Aorta (tissue), 5 donors: ENCODE measurements at places on chromosomes 4 and X.

GRCh38 chr4:87758270-87758669, 41.1 kb upstream of the IBSP start:
- no peak for DNase-seq

DNA sequence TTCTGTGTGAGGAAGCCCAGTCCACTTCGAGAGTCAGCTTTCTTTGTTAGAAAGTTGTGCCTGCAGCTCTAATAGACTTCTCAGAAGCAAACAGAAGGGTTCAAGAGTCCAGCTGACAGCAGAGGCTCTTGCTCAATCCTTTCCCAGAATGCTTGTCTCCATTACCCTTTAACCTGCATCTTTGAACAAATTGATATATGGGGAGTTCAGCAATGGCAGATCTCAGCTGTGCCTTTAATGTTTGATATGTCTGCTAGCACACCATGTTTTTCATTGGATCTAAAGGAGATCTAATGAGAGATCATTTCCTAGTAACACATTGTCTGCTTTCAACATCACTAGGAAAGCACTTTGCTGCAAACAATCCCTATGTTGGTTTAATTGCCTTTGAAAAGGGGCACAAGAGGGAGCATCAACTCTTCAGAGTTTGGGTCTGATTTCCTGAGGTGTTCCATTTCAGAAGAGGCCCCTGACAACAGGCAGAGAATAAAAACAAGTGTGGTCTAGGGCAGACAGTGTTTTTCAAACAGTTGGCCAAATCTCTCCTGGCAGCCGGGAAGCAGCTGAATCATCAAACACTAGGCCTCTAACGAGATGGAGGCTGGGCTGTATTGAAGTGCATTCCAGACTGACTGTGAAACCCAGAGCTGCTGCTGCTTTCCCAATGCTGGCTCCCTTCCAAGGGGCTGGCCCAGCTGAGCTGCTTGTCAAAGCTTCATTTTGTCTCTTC, 55.5 kb downstream of the LUZP4 start:
- peak; percentile 94 for DNase-seq

DNA sequence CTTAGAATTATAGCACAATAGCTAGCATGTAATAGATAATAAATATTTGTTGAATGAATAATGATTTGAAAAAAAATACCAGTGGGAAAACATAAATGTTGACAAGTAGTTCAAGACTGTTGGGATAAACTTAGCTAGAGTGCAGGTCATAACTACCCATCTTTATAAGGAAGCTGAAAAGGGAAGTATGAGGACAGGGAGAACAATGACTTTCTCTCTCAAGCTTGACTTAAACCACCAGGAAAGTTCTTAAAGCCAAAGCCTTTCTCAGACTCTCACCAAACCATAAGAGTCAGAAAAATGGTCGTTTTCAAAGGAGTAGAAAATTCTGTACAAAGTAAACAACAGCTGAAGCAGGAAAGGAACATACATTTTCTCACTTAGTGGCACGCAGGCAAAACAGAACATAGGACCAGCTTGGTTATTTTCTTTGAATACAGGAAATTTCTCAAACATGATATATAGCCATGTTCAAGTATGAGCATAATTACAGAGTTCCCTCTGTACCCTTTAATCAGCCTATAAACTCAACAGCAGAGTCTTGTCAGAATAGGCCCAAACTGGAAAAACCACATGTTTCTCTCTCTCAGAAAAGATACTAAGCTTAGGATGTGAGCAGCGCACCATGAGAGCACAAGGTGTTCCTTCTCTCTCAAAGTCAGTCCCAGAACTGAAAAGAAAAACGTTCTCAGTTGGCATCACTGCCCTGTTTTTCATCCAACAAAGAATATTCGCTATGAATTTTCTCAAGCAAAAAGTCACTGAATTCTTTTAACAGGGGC, 28.7 kb downstream of the MAPK10 start:
- DNase-seq, result no peak

GRCh38 chrX:16839852-16840460, 30.2 kb downstream of the RBBP7 start:
- no peak for DNase-seq

- no peak for DNase-seq
These were observed 187.3 kb upstream of the CXCL13 start for GRCh38 chr4:77418333-77418732.

- DNase-seq, result no peak
These were observed 64.3 kb downstream of the BEX3 start for GRCh38 chrX:103440621-103441020.

DNA sequence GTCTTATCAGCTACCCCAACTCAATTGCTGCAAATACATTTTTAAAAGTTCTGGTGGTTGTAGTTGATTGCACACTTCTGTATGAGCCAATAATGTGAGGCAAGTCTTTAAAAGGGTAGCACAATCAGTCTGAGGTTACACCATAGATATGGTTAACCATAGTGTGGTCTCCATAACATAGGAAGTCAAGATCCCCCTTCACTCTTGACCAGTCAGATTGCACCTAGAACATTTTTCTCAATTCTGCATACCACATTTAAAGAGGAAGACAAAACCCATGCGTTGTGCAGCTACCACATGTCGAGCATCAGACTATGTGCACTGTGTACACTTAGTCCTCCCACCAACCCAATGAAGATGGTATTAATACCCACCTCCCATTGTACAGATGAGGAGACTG, 26.5 kb upstream of the CYBB start:
- no peak for DNase-seq

DNA sequence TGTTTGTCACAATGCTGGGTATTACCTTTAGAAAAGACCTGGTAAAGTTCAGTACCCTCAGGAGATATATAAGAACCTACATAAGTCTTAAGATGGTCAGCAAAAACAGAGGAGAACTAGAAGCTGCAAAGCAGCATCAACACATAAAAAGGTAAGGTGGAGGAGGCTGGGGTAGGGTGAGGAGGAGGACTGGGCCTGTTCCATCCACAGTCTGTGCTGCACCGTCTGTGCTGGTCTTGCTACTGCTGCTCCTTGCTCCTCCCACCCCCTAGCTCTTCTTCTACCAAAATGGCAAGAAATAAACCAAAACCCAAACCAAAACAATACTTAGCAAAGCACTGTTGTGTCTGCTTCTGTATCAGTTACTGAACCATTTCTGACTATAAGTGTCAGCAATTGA, 102.2 kb downstream of the CDS1 start:
- DNase-seq, result no peak

- no peak for DNase-seq
These were observed 7.3 kb upstream of the DTHD1 start for GRCh38 chr4:36274158-36274557.
